ENCODE measurements at places on chromosomes 11 and 22.

DNA sequence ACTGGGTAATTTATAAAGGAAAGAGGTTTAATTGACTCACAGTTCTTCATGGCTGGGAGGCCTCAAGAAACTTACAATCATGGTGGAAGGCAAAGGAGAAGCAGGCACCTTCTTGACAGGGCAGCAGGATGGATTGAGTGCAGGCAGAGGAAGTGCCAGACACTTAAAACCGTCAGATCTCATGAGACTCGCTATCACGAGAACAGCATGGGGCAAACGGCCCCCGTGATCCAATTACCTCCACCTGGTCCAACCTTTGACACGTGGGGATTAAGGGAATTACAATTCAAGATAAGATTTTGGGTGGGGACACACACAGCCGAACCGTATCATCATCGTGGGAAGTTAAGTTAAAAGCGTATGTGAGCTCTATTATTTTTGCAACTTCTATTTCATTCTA is 71.4 kb upstream of the SYN3 start:
- DNase-seq, result no peak

DNA sequence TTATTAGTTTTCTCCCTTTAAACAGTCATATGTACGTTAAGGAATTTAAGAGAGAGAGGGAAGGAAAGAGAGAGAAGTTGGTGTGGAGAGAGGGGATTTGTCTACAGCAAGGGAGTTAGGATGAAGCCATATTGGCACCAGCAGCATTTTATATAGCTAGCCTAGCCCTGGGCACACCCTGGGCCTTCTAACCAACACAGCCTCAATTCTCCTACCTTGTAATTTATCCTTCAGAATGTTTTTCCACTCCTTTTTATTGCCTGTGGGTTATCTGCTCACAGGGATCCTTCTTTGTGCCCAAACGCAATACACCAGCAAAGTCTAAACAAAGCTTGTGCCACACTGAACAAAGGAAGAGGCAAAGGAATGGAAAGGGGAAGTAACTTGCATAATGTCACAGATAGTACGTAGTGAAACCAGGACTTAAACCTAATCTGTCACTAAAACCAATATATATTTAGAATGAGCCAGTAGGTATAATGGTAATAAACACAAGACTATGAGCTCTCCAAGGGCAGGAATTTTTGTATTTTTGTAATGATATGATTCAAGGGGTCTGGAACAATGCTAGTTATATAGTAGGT is 613.8 kb upstream of the TENM4 start:
- DNase-seq, result no peak

- DNase-seq, result no peak
Observed at GRCh38 chr11:119476666-119477331, 53.8 kb upstream of the THY1 start.

DNA sequence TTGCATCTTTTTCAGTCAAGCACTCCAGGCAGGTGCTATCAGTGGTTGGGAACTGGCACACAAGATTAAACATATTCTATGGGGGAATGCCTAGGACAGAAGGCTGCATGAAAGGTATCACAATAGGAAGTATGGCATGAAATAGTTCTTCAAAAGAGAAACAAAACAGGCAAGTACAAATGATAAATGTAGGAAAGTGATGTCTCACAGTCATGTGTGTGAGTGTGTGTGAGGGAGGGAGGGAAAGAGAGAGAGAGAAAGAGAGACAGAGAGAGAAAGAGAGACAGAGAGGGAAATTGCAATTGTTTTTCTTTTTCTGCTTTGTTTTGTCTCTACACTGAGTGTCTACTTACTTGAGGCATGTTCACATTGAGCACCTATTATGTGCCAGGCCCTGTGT is 456.3 kb downstream of the MIAT start:
- DNase-seq, result no peak

DNA sequence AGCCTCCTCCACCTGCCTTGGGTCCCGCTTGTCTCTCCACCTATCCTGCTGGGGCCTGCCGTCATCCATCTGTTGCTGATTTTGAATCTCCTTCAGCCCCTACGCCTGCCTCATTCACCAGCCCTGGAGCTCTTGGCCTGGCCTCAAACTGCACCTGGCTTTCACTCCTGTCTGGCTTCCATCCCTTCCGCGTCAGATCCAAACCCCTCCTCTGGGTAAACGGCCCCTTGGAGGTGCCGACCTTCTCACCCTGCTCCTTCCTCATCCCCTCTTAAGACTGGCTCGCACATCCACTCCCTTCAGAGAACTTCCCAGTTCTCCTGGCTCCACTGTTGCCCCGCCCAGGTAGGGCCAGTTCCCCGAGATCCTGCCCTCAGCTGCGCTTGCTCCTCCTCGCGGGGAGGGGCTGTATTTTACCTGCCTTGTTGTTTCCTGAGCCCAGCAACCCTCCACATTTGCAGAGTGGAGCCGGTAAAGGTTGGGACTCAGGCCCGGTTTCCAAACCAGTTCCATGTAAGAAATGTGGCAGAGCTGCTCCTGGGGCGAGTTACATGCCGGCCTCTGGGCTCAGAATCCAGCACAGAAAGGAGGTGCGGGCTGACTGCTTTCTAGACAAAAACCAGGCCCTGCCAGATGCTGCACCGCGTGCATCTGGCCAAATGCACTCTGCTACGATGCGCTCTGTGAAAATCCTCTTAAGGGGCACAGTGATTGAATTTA is 13.9 kb upstream of the SHANK2 start:
- DNase-seq, result no peak

GRCh38 chr11:18501629-18502028 is 25.1 kb downstream of the TSG101 start:
- no peak for DNase-seq

DNA sequence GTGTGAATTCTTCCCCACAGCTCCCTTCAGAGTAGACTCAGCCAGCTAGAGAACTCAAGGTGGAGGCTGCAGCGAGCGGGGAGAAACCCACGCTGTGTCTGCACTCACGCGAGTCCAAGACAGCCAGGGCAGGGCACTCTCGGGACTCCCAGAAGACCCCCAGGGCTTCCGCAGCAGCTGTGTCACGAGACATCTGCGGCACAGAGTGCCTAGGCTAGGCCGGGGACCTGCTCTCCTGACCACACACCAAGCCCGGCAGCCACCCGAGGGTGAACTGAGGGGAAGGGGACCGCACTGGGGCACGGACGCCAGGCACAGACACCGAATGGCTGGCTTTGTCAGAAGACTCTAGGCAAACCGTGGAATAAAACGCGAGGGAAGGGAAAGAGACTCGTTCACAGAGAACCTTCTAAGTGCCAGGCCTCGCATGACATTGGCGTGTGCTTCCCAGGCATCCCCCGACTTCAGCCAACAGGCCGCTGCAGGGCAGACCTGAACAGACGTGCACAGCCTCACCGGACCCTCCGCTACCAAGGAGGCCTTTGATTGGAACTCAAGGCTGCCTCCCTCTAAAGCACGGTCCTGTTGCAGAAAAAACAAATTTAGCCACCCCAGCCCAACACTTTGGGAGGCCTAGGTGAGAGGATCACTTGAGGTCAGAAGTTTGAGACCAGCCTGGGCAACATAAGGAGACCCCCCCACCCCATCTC is 18.2 kb upstream of the MOB2 start:
- no peak for DNase-seq

GRCh38 chr11:27201454-27202302 is 161.1 kb downstream of the BBOX1 start:
- DNase-seq, result peak; percentile 34

GRCh38 chr22:39634530-39635405 is 64.2 kb downstream of the CACNA1I start:
- peak; percentile 94 for DNase-seq

DNA sequence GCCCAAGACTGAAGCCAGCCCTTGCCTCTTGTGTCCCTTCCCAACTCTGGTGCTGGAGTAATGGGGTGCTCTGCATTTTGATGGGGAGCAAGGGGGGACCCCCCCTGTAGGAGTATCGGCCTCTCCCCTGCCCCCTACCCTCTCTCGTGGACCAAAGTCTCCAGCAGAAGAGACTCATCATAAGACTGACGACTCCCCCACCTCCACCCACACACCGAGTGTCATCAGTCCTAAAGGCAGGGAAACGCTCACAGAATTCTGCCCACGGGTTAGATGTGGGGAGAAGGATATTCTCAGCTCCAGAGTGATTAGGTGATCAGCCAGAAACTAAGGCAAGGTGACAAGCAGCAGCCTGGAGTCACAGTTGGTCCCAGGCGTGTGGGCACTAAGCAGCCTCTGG is 38.8 kb downstream of the PPP2R1B start:
- no peak for DNase-seq

- no peak for DNase-seq
Observed at GRCh38 chr11:124536520-124536919, 6.9 kb downstream of the OR8B12 start.

DNA sequence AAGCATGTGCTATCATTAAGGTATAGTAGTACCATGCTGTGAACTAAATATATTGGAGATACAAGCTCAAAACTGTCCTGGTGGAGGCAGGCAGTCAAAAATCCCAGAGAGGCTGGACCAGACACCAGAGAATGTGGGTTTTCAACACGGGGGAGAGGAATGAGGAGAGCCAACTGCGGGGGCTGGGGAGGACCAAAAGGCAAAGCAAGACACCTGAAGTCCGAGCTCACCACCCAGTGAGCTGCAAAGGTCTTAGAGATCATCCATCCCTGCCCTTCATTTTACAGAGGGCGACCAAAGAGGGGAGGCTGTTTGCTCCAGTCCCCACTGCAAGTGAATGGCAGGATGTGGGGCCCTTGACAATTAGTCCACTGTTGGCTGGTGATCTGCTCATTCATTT is 10.0 kb downstream of the RIBC2 start:
- DNase-seq, result no peak

DNA sequence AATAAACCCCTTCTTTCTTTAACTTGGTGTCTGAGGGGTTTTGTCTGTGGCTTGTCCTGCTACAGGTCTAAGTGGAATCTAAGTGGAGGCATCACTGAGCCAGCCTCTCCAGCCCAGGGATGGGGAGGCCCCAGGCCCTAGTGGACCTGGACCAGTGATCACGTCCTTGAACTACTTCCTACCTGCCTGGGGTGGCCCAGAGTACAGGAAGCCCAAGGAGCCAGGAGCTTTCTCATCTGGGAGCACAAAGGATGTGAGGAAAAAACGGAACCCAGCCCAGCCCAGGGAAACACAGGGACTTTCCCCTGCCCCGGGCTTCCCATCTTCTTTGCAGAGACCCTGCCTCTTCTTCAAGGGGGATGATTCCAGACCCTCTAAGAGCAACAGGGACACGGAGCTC is 3.5 kb upstream of the CD5 start:
- no peak for DNase-seq

GRCh38 chr11:28815110-28815509 is 706.9 kb downstream of the METTL15 start:
- DNase-seq, result no peak

DNA sequence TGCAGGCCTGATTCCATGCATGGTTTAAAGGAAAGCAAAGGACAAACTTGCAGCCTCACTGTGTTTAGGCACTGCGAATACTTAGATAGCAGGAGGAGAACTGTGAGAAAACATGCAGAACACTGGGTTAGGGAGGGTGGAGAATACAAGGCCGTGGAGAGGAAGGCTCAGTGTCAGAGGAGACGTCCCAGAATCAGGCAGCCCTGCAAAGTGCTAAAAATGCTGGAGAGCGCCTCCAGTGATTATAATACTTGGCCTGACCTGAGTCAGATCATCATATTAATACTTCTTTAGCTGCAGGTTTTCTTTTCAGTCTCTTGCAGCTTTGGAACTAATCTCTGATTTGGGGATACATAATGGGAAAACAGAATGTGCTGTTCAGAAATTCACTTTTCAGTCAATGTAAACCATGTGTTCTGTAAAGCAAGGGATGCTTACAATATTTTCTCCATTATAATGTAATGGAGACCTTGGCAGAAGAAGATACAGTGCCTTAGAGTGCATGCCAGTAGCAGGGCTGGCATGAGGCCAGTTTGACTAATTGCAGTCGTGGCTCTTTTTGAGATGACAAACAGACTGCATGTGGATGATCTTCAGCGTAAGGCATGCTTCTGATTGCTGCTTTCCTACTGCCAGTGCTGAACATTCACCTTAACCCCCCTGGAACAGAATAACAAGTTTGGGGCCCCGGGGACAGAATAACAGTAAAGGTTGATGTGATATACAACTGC is 16.8 kb downstream of the EXT2 start:
- no peak for DNase-seq

DNA sequence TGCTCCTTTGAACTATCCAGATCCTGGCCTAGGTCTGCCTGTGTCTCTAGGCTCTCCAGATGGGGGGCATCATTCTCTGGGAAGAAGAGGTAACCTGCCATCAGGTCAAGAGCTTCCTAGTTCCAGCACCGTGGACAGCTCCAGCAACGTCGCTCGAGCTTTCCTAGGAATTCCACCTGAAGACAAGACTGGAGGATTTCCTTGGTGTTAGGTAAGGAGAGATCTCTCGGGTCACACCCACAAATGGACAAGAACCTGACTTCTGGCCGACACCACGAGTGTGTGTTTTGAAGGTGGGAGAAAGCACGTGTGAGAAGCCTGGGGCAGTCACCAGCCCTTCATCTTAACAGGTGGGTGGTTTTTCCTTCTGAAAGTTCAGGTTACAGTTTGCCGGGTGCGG is 1.2 kb downstream of the PRG3 start:
- no peak for DNase-seq

DNA sequence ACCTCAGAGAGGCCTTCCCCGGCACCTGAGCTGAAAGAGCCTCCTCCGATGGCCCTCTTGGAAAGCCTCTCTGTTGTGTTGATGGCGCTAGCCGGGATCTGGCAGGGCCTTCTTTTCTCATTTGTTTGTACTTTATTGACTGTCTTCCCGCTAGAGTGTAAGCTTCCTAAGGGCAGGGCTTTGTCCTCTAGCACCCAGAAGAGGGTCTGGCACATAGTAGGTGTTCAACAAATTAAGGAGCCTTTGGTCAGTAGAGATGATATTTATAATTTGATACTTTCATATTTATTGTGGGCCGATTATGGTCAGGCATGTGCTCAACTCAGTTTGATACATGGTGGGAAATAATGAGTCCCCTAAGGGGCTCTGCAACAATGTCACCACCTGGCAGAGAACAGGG is 4.0 kb downstream of the ARL2 start:
- no peak for DNase-seq

DNA sequence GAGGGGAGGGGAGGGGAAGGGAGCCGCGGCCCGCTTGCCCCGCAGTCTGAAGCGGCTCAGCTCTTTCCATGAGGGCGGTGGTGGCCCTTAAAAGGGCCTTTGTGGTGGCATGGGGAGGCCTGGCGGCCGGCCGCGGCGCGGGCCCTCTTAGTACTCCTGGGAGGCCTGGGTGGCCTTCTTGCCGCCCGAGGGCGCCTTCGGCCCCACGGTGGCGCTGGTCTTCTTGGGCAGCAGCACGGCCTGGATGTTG is 6.9 kb downstream of the DPAGT1 start:
- peak; percentile 84 for DNase-seq

- DNase-seq, result peak; percentile 42
Observed at GRCh38 chr11:107999759-108000455, 8.8 kb upstream of the CUL5 start.

- no peak for DNase-seq
Observed at GRCh38 chr11:65298131-65298535, 16.5 kb upstream of the CDC42EP2 start.

GRCh38 chr22:19886605-19887255 is 32.1 kb upstream of the GNB1L start:
- DNase-seq, result no peak

GRCh38 chr11:2951231-2952110 is 22.3 kb upstream of the PHLDA2 start:
- no peak for DNase-seq

GRCh38 chr11:128135451-128135850 is 451.9 kb downstream of the ETS1 start:
- DNase-seq, result no peak
